ENCODE measurements at places on chromosomes 4 and X.

DNA sequence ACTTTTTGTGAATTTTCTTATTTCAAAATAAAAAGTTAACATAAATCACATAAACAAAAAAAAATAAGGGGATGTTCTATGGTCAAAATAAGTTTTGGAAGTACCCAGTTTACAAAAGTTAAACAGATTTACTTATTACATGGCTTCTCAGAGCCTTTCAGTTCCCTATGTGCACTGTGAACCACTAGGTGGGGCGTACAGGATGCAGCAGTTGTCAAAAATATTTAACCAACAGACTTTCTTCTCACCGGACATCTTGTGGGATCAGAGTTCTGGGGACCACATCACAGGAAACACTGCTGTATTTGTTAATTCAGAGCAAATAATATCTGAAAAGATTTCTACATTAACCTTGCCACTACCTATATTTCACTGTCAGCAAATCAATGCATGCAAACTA, 74.1 kb downstream of the SMARCA1 start:
- DNase-seq = no peak
- H3K4me1 ChIP-seq = no peaks in the 10 kb centered on the region
- H3K27me3 ChIP-seq = no peaks in the 10 kb centered on the region
- no peak overlapping the region for H3K27ac ChIP-seq
- H3K36me3 ChIP-seq = no peaks in the 10 kb centered on the region

GRCh38 chrX:48983896-48984295, 12.3 kb upstream of the KCND1 start:
- no peak overlapping the region for H3K4me3 ChIP-seq
- DNase-seq = no peak
- H3K27me3 ChIP-seq = no peaks in the 10 kb centered on the region
- no peak overlapping the region for H3K27ac ChIP-seq
- peaks cover 36% of the 10 kb centered on the region for H3K36me3 ChIP-seq
- H3K4me1 ChIP-seq = no peaks in the 10 kb centered on the region

DNA sequence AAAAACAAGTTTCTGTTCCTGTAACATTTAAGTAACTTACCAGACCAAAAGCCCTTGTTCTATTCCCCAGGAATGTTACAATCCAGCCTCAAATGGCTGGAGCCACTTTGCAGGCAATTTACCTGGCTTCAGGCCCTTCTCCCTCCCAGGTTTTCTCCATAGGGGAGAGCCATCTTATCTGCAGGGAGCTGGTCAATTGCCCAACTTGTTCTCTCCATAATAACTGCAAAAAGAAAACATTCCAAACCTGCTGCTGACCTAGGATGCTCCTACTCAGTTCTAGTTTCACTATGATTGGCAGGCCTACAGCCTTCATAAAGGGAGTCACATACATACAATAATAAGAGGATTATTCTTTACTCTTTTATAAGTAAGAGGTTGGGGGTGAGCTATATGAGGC, 670.7 kb downstream of the PCDH7 start:
- H3K27me3 ChIP-seq = no peaks in the 10 kb centered on the region
- no peak for DNase-seq
- H3K4me3 ChIP-seq = no peak overlapping the region
- no peaks in the 10 kb centered on the region for H3K36me3 ChIP-seq

DNA sequence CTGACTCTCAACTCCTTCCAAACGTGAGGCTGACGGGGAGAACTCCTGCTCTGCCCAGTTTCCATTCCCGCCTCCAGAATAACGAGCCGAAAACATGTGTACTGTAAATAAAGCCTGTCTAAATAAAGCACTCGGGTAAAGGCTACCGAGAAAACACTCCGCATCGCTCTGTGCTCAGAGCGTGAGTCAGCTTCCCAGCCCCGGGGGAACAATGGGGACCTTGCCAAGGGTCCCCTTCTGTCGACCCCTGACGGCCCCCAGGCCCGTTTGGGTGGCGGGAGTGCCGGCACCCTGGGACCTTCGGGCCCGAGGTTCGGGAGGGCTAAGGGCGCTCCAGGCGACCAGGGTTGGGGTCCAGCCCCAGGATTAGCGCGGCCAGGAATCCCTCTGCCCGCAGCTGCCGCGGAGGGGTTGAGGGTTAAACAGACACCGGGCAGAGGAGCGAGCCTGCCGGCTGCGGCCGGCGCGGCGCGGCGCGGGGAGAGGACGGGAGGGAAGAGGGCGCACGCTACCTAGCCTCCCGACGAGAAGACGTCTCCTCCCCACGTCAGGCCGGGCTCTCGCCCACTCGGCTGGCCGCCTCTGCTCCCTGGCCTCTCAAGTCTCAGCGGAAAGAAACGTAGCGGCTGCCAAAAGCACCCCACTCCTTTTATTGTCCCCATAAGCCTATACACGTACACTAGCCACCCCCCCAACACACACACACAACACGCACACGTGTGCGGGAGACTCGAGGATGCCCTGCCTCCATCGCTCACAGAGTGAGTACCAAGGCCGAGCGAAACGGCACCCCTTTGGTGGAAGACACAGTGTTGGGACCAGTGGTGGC, 85.5 kb downstream of the BCOR start:
- H3K4me1 ChIP-seq = no peaks in the 10 kb centered on the region
- no peaks in the 10 kb centered on the region for H3K36me3 ChIP-seq
- peaks cover 10% of the 10 kb centered on the region for H3K27me3 ChIP-seq
- peak; percentile 70 for DNase-seq

DNA sequence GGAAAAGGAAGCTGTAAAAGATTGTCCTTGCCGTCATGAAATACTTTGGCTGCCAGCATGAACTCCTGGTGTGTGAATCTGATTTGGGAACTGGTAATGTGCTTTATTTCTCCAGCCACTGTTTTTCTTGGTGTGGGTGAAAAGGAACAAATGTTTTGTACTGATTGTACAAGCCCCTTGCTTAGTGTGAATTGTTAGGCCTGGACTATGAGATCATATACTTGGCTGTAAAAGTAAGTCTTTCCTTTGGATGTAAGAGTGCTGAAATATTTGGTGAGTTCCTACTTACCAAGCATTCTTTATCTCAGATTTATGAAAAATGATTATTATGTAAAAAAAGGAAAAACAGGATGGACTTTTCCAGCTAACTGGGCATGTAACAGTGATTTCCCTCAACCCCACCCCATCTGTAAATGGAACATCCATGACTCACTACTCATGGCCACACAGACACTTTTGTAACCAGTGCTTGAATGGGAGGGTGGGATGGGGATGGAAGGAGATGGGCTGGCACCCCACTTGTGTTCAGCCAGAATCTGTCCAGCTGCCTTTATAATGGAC, 6.3 kb downstream of the FNIP2 start:
- H3K4me3 ChIP-seq = no peak overlapping the region
- no peaks in the 10 kb centered on the region for H3K36me3 ChIP-seq
- no peaks in the 10 kb centered on the region for H3K27me3 ChIP-seq
- DNase-seq = no peak
- peaks cover 38% of the 10 kb centered on the region for H3K4me1 ChIP-seq

DNA sequence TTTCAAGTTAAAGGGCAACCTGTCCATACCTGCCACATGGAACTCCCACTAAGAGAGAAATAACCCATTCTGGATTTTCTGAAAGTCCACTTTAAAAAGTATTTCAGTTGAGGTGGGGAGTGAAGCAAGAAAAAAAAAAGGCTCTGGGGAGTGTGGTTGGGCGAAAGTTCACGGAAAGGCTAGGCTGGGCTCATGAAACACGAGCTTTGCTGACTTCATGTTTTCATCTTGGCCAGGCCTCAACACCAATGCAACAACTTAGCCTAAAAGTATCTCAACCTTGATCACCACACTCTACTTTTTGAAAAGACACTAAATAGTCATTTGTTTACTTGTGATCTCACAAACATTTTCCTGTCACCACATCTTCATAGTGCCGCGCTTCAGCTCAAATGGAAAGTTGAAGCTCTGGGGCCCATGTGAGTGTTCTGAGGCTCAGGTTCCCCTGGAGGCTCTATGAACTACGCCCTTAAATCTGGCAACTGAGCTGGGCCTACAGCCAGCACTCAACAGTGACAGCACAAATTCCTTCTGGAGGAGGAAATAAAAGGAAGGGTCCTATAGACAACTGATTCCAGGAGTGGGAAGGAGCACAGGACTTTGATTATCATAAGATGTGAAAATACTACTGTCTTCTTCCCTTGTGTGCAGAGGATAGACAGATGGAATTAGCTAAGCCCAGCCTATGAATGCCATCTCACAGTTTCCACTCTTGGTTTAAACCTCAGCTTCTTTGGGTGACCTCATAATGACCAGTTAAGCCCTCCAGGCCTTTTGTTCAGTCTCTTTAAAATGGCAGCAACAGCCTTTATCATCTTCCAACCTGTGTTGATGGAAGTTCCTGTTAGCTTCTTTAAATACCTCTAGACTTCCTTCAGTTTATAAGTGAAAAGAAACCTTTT, 5.1 kb downstream of the CD40LG start:
- DNase-seq = no peak
- H3K36me3 ChIP-seq = no peaks in the 10 kb centered on the region
- H3K27ac ChIP-seq = no peak overlapping the region
- H3K4me3 ChIP-seq = no peak overlapping the region

DNA sequence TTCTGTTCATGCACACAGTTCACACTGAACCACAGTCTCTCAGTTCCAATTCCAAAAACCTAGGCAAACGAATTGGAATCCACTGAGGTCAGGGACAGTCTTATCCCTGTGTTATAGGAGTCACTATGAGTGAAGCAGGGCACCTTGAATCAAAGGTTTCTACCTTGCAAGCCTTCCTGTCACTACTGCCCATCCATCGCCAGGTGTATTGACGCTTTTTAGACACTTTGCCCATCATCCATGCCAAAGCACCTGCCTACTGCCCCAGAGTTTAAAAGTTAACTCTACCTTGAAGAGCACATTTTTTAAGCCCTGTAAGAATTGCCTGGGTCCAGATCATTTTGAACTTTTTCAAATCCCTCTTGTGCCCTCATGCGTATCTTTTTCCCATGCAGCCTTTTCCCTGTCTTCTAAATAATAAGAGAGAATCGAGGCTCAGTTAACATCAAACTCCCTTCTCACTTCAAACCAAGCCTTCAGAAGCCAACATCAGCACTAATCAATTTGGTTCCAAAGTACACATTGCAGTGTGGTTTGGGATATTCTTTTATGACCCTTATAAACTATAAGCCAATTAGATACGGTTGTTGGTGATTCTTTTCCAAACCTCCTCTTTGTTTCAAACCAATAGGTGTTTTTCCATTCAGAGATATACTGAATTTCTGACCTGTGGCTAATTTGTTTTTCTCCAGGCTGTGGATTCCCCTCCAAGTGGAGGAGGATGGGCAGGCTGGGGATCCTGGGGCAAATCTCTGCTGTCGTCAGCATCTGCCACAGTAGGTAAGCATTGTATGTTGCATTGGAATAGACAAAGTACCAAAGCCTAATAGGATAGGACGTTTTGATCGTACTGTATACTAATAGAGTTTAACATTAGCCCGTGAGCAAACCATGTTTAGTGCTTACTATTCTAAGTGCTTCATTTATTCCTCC, 23.7 kb downstream of the FAM114A1 start:
- no peak for DNase-seq
- peaks cover 37% of the 10 kb centered on the region for H3K36me3 ChIP-seq
- peak overlapping the region; percentile 66 for H3K27ac ChIP-seq
- H3K4me1 ChIP-seq = no peaks in the 10 kb centered on the region
- no peaks in the 10 kb centered on the region for H3K27me3 ChIP-seq

- H3K27me3 ChIP-seq = no peaks in the 10 kb centered on the region
- H3K4me1 ChIP-seq = no peaks in the 10 kb centered on the region
- DNase-seq = no peak
- no peaks in the 10 kb centered on the region for H3K36me3 ChIP-seq
- H3K27ac ChIP-seq = no peak overlapping the region
Observed at GRCh38 chr4:152103181-152103901, 342.5 kb upstream of the GATB start.

GRCh38 chr4:140188975-140189374, 35.0 kb upstream of the MAML3 start:
- H3K36me3 ChIP-seq = no peaks in the 10 kb centered on the region
- H3K4me3 ChIP-seq = no peak overlapping the region
- H3K27me3 ChIP-seq = no peaks in the 10 kb centered on the region
- H3K4me1 ChIP-seq = no peaks in the 10 kb centered on the region
- no peak overlapping the region for H3K27ac ChIP-seq

DNA sequence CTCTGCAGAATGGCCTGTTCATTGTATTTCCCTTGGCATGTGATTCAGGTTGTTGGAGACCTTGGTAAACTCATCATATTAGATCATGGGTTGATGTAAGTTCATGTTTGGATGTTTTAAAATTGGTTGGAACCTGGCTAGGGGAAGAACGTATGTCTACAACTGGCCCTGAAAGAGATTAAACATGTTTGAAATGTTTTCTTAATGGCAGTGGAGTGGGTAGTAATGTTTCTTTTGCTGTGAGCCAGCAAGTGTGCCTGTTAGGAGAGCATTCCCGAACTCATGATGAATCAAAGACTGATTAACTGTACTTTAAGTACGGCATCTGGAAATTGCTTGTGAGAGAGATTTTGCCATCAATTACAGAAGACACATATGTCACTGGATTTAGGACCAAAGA, 44.5 kb upstream of the SLC4A4 start:
- H3K4me3 ChIP-seq = no peak overlapping the region
- H3K27me3 ChIP-seq = no peaks in the 10 kb centered on the region
- no peaks in the 10 kb centered on the region for H3K4me1 ChIP-seq
- DNase-seq = no peak
- H3K27ac ChIP-seq = no peak overlapping the region

GRCh38 chr4:155304375-155304774, 72.4 kb downstream of the MAP9 start:
- no peaks in the 10 kb centered on the region for H3K27me3 ChIP-seq
- H3K27ac ChIP-seq = no peak overlapping the region
- H3K36me3 ChIP-seq = no peaks in the 10 kb centered on the region

DNA sequence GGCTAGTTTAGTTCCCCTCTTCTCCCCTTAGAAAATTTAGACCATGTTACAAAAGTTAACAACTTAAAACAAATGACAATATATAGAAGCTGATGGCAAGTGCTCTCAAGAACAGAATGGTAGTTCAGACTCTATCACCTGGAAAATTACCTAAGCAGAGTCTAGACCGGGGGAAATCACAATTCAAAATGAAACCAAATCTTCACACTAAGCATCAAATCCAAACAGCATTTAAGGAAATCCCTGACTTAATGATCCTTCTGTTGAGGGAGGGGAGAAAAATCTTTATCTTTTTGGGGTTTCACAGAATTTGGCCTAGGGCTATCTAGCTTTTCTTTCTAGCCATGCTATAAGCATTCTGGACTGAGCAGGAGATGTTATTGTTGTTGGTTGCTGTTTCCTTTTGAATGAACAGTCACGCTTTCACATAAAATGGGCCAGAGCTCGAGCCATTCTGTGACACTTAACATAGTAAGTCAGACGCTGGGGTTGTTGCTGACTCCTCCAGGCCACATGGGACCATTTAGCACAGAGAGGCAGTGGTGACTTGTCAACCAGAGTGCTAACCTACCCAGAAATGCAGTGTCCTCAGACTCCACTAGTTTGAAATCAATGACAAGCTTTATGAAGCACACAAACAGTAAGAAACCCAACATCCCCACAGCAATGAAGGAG, 16.0 kb upstream of the LSM6 start:
- DNase-seq = no peak
- no peaks in the 10 kb centered on the region for H3K27me3 ChIP-seq
- no peak overlapping the region for H3K27ac ChIP-seq
- no peak overlapping the region for H3K4me3 ChIP-seq
- H3K4me1 ChIP-seq = no peaks in the 10 kb centered on the region
